ENCODE measurements at places on chromosomes 3 and 15.

DNA sequence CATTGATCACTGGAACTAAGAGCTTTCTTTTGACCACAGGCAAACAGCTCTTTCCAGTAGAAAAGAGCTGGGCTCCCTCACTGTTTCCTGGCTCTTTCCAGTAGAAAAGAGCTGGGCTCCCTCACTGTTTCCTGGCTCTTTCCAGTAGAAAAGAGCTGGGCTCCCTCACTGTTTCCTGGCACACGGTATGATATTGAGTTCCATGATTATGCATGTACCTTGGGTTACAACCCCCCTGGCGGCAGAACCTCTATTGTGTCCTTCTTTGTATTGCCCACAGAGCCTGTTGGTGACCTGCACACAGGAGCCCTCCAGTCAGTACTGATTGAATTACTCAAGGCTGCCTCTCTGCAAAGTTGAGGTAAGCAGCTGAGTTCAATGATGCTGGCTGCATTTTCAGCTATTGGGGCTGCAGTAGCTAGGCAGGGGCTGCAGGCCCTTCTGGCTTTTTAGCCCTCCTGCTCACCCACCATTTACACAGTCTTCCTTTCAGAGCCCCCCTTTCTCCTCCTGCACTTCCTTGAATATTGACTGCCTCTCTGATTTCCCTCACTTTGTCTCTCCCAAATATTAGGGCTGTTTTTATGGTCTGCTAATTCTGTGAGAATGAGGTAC, 10.2 kb downstream of the ACKR2 start:
- DNase-seq: no peak

GRCh38 chr3:46565607-46566039, 479 bp downstream of the LRRC2 start:
- no peak for DNase-seq

- peak; percentile 86 for DNase-seq
These were observed 93.0 kb downstream of the PGPEP1L start for GRCh38 chr15:98914626-98915025.

- DNase-seq: no peak
These were observed 56.3 kb downstream of the CORO2B start for GRCh38 chr15:68635141-68635540.

DNA sequence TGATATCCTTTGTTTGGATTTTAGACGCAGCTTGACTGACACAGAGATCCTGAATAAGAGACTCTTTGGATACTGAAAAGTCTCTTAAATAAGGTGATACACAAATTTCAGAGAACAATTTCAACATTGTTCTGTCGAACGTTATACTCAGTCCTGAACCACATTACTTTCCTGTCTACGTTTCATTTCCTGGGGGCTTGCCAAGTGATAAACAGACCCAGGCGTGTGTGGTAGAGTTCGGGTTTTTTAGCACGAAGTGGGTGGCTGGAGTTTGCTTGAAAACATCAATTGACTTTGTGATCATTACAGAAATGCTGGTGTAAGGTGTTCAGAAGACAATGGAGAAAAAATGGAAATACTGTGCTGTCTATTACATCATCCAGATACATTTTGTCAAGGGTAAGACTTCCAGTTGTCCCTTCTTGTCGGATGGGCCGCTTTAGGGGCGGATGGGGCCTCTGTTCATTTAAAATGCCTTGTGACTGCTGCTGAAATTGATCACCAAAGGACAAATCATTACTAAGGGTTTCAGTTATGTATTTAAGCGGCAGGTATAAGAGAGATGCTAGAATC, at the start of gene CD96:
TSS of gene CD96 (plus strand) at position 287 of the 573 bp plus-strand sequence. CDS start at position 339, 52 bp downstream.
- DNase-seq: no peak

DNA sequence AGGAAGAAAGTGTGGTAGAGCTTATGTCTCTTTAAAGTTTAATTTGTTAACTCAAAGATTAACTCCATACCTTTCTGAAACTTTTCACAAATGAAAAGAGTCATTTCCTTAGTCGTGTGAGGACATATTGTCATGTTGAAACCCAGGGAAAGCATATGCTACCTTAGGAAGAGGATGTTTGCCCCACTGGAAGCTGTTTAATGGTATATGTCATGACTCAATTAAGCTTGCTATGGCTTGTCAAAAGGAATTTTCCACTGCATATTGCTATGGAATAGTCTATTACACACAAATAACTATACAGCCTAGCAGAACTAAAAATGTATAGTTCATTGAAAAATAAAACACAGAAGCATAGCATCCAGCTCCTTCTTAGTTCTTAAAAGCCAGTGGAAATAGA, 69.9 kb downstream of the NSUN3 start:
- no peak for DNase-seq

GRCh38 chr3:69881756-69882428, 117.6 kb upstream of the SAMMSON start:
- DNase-seq: no peak

DNA sequence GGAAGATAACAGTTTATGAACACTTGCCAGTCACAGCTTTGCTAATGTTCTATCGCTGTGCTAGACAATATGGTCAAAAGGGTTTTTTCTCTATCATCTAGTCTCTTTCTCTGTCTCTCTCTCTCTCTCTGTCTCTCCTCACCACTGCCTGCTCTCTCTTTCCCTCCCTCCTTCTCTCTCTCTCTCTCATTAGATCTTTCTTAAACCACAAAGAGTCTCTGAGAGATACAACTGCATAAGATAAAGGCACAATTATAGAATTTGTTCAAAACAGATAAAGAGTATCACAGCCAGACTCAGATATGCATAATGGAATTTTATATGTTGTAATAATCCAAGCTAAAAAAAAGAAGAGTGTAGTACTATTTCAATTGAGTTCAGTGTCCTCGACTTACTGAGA, 258.4 kb downstream of the MECOM start:
- DNase-seq: no peak

GRCh38 chr3:97829198-97829597, 7.4 kb downstream of the CRYBG3 start:
- DNase-seq: no peak

DNA sequence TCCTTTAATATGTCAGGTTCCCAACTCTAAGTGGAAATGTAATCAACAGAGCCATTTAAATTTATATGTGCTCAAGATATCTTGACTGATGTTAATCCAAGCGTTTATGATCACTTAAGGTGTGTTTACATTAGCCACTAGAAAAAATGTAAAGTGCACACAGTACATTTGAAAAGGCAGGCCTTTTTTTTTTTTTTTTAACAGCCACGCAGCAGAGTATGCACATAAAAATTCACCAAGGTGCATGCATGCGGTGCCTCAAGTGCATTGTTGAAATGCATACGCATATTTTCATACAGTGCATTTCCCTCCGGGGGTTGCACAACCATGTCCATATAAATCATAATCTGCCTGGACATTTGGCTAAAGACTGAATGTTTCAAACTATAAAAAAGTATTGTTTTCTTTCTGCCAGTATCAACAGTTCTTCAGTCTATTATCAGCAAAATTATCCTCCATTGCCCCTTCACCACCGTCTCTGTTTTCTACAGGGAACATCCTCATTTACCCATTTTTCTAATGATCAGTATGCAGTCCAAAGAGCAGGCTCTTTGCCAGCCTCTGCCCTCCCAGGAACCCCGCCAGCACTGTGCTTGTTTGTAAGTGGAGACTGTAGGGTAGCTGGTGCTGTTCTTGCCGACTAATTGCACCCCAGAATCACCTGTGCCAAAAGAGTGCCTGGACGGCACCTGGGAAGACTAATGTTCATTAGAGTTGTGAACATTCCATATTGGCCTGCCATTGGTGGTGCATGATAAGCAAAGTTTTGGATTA, 611.2 kb upstream of the CFAP20DC start:
- DNase-seq: no peak

GRCh38 chr3:155658671-155659261, 86.1 kb downstream of the PLCH1 start:
- no peak for DNase-seq

DNA sequence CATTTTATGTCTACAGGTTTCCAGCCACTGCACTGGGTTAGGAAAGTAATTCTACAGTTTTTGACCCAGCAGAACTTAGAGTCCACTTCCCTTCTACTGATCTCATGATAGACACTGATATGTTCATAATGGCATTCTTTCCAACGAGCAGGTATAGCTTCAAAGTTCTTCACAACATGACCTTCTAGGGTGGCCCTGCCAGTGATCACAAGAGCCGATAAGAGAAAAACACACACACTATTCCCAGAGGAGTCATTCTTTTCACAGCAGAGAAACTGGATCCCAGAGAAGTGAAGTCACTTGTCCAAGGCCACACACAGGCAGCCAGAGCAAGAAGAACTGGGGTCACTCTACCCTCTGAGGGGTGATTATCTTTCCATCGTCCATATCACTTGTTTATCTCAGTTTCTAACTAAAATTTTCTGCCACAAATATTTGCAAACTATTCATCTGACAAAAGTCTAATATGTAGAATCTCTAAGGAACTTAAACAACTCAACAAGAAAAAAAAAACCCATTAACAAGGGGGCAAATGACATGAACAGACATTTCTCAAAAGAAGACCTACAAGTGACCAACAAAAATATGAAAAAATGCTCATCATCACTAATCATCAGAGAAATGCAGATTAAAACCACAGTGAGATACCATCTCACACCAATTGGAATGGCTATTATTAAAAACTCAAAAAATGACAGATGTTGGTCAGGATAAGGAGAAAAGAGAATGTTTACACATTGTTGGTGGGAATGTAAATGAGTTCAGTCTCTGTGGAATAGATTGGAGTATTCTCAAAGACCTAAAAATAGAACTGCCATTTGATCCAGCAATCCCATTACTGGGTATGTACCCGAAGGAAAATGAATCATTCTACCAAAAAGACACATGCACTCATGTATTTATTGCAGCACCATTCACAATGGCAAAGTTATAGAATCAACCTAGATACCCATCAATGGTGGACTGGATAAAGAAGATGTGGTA, 31.5 kb downstream of the SPTSSB start:
- DNase-seq: no peak

DNA sequence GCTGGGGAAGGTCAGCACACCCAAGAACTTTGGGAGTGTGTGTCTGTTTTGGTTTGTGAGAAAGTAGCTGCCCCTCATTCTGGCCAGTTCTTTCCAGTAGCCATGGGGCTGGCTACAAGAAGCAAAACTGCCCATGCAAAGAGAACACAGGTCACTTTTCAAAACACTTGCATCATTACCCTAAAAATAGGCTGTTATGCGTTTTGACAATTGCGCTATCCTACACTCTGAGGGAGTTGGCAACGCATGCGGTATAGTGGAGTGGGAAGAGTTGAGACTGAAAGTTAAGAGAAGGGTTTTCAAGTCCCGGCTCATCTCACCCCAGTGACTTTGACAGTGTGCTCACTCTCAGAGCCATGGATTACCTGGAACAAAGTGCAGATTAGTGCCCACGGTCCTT, 41.8 kb upstream of the MYZAP start:
- DNase-seq: no peak

DNA sequence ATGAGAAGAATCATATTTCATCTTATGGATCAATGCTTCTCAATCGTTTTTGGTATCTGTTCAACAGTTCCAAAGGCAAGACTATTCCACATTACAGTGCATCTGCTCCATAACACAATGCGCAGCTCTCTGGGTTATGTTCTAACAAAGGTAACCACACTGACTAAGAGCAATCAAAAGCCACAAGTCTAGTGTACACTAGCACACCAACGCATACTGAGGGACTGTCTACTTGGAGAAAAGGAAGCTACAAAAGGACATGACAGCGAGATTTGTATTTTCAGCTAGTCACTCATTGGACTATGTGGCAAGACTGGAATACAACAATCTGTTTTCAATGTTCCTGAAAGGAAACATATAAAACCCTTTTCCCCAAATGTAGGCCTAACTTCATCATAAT, 35.8 kb downstream of the SETD2 start:
- no peak for DNase-seq

GRCh38 chr3:134068429-134068828, 38.7 kb upstream of the SLCO2A1 start:
- DNase-seq: no peak

- peak; percentile 86 for DNase-seq
These were observed 101.6 kb upstream of the LPP start for GRCh38 chr3:188052169-188053035.

- DNase-seq: no peak
These were observed 8.1 kb upstream of the SPG21 start for GRCh38 chr15:64997745-64998375.

DNA sequence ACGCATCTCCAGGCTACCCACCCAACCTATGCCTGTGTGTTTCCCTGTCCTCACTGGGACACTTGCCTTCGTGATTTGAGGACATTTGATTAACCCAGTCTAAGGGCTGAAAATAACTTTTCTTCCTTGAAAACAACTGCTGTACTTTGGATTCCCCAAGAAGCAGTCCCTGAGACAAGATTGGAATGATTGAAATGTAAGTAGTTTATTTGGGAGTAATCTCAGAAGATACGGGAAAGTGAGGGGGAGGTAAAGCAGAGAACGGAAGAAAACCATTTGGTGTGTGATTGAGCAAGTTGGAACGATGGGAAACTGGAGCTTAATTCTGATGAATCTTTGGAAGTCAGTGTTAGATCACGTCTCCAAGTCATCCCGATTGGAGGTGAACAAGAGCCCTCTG, 143.8 kb upstream of the LMCD1 start:
- no peak for DNase-seq

DNA sequence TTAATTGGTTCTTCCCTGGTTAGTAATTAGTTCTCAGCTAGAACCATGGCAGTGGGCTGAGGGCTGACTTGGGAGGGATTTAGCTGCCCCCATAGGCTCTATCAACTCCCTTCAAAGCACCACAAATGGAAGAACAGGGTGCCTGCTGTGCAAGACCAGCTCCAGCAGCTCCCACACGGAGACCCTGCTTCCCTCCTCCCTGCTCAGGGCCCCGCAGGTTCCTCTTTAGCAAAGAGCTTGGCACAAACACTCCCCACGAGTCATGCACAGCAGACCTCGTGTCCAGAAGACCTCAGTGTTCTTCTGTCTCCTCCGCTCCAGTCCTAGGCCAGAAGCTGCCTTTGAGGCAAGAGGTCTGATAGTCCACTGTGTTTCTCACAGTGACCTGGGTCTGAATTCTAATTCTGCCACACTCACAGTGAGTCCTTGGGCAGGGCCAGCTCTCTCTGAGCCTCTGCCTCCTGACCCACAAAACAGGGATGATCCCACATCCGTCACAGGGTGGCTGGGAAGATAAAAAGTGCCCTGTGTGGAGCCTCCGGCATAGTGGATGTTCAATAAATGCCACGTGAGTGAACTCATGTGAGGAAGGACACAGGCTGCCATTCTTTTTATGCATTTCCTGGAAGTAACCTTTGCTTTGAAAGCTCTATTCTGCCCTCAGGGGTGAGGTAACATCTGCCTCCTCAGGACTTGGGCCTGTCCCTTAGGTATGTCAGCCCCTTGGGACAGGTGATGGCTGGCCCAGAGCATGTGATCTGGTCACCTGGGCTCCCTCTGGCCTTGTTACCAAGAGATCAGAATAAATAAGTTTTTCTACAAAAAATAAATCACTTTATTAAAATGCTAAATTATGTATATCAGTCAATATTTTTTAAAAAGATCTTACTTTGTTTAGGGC, 7.6 kb downstream of the RAB6B start:
- DNase-seq: no peak

- DNase-seq: no peak
These were observed 40.1 kb upstream of the TAFA4 start for GRCh38 chr3:68972358-68972979.
